Bronchial epithelial cell (primary cell): ENCODE measurements at places on chromosomes 1 and 21.
A peak's percentile ranks its signal among the peaks of the same experiment; 100 is the strongest.

GRCh38 chr1:15618655-15619525, 1.6 kb downstream of the DDI2 start:
- peak; percentile 85 for DNase-seq

- DNase-seq: no peak
These were observed 86.8 kb downstream of the TEX35 start for GRCh38 chr1:178599745-178600144.

DNA sequence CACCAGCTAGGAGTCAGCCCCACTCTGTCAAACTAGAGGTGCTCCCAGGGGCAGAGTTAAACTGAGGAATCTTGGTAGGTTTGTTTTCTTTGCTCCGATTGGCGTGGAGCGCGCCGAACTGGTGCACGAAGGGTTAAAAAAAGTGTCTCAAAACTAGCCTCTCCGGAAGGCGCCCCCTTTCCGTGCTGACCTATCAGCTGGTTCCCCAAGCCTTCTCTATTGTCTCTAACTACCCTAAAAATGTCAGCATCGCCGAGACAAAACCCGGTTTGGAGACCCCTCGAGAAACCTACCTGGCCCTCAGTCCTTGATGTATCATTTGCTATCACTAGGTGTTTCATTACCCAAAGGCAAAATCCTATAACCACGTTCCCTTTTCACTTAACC, 2.2 kb downstream of the TGFB2 start:
- DNase-seq: no peak

DNA sequence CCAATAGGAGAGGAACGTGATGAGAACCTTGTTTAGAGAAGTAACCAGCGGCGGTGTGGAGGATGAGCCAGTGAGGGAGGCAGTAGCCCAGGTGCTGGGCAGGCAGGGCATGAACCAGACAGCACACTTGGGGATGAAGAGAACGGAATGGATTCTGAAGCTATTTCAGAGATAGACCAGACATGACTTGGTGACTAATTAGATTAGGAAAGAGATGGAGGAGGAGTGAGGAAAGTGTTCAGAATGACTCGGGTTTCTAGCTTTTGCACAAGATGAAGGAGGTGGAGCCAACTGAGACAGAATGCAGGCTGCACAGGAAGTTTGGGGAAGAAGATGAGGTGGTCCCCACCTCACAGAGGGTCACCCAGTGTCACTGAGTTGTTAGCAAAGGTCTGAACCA, 5.1 kb downstream of the PEF1 start:
- peak; percentile 90 for DNase-seq

- no peak for DNase-seq
These were observed 4.1 kb downstream of the ETV3L start for GRCh38 chr1:157095551-157095950.

DNA sequence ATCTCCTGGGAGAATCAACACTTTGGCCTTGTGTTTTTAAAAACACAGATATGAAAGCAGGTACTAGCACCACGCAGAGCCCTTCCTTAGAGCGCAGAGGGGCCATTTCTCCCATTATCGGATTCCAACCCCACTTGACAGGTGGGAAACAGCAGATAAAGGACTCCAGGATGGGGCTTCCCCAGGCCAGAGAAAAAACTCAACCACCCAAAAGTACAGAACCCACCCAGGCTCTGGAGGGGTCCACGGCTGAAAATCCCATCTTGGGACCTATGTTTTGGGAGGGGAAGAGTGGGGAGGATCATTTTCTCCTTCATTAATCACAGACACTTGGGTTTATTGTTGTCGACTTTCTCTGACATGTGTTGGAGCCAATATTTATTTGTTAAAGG, 27.1 kb upstream of the COL18A1 start:
- no peak for DNase-seq
